ENCODE measurements at places on chromosomes 16 and 17.

DNA sequence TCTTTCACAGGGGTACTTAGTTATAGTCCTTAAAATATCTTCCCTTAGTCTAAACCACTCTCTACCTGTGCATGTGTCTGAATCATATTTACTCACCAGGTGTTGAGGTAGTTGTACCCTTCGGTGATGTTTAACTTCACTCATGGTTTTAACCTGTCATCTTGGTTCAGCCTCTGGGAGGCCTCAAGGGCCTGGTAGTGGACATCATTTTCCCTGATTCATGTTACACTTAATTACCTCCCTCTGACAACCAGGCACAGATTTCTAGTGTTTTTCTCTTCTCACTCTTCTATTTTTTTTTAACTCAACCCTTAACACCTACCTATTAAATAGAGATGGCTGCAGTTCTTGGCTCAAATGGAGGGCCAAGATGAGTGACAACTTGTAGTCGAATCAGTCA is 505.4 kb downstream of the TMEM114 start:
- no peak for DNase-seq

DNA sequence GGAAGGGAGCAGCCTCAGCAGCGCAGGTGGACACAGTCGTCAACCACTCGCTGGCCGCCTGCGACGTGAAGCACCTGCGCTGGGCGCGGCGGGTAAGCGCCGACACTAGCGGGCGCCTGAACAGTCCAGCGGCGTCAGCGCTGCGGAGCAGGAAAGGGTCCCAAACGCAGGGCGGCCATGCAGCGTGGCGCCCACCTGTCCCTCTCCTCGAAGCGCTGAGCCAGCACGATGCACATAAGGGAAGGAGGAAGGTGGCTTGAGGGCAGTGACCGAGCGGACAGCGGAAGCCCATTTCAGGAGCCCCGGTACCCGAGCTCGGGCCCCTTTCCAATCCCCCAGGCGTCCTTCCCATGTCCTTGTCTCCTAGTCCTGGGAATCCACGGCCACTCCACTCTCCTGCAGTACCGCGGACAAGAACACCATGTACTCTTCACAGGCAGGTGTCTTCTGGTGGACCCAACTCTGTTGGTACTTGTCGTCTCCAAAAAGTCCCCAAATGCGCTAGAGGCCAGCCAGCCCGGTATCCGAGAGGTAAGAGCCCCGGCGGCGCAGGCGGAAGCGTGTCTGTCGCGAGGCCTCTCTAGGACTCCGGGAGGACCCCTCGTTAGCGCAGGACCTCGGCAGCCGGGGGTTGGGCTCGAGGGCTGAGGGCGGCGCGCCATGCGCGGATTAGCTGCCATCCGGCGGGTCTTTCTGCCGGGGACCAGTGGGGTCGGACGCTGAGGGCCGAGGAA is 14.4 kb downstream of the ZNF232 start:
- DNase-seq, result no peak

DNA sequence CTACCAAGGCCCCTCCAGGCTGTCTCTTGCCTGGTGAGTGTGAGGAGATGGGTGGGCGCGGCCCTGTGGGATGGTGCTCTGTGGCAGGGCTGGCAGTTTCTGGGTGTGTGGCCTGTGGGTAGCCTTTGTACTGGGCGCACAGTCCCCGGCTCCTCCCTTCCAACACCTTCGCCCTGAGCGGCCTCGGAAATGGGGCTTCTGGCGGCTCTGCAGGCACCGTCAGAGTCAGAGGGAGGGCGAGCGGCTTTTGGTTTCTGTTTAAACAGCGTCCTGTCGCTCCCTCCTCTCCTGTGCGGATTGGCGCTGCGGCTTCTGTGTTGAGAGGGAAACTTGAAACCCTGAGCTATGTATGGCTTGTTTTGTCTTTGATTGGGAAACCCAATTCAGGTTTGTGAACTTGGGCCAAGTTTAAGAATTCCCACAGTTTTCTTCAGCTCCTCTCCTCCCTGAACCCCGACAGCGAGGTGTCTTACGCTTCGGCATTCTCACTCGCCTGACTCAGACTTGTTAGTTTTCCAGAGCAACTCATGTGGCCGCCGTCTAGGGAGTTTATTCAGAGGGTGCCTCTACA is 8.3 kb upstream of the ZNF750 start:
- DNase-seq, result peak; percentile 21

DNA sequence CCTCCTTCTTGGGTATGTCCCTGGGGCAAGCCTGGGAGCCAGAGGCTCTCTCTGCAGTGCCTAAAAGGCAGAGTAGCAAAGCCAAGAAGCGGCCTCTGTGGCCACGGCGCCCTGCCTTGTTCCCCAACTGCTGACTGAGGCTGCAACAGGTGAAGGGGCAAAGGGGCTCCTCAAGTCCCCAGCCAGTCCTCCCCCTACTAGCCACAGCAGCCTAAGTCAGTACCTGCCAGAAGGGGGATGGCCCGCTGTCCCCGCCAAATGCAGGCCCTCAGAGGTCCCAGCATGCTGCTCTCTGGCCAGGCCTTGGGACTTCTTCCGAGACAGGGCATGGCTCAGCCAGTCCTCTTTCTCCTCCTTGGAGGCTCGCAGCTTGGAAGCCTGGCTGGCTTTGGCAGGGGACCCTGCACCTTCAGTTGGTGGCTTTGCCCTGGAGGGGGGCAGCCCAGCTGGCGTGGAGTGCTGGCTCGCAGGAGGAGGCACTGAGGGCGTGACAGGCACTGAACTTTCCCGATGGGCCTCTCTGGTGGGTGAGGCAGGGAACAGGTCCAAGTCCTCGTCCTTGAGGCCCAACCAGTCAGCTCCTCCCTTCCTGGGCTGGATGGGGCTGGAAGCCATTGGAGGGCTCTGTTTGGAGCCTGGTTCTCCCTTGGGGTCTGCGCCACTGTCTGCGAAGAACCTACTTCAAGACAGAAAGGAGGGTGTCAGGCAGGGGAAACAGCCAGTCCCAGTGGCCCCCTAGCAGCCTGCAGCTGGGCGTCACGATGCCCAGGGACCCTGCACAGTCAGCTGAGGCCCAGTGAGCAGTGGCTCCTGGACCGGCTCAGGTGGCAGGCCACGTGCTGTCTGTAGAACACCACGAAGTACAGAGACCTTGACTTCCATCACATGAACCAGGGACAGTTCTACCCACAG is 17.6 kb downstream of the FBF1 start:
- DNase-seq, result no peak

DNA sequence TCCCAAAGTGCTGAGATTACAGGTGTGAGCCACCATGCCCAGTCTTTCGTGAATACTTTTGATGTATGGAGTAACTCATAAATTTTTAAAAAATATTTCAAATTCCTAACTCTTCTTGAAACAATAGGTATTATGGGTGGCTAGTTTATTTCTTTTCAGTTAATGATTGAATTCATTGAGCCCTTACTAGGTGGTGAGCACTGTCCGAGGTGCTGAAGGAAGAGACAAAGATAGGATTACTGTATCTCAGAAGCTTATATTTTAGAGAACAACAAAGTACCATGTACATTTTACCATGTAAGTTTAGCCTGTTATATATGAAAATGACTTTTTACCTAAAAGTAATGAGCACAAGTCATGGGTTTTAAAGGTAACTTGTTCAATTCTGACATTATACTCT is 418.3 kb downstream of the NPIPA7 start:
- no peak for DNase-seq

DNA sequence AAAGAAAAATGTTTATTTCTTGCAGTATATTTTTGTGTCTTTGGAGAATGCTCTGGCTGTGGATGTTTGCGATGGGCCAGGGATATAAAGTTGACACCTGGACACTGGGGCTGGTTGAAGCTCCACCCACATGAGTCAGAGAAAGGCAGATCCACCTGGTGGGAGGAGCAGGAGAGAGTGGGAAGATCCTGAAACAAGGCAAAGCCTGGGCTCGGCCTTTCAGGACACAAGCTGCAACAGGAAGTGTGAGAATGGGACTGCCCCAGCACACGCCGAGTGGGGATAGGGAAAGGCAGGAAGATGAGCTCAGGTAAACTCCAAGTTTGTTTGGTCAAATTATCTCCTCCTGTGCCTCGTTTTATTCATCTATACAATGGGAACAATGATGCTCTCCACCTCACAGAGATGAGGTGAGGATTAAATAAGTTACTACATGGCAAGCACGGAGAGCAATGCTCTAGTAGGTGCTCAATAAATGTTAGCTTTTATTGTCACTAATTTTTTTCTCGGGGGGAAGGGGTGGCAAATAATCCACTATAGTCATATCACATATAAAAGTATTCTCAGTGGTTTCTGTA is 21.4 kb upstream of the PITPNM3 start:
- DNase-seq, result no peak

DNA sequence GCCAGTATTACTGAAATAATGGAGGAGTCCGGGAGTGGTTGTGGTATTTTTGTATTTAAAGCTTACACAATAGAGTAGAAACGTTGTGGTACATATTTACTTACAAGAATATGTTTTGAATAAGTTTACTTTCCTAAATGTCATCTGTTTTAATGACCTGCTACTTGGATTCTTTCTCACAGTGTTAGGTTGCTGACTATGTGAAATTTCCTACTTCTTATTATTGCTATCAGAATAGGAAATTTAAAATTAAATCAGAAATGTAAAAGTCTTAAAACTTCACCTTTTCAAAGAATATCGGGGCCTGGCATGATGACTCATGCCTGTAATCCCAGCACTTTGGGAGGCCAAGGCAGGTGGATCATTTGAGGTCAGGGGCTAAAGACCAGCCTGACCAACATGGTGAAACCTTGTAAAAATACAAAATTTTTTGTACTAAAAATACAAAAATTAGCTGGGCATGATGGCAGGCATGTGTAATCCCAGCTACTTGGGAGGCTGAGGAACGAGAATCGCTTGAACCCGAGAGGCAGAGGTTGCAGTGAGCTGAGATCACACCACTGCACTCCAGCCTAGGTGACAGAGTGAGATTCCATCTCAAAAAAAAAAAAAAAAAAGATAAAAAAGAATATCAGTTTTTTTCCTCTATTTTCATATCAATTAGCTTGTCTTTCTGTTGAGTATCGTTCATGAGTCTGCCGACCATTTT is 77.8 kb downstream of the VMP1 start:
- DNase-seq, result no peak

DNA sequence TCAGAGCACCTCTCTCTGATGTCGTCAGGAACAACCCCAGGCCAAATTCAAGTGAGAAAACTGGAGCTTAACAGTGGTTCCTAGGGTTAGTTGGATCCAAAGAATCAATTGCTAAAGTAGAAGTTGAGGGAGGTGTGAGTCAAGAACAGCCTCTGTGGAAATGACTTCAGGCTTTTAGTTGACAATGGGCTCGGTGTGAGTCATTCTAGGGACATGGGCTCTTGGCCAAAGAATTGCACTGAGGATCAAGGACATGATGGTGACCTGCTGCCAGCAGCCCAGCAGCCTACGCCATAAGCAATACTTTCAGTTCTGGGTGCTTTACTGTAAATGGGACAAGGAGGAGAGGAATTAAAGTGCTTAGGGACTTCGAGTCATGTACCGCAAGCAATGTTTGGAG is 32.1 kb upstream of the SMURF2 start:
- no peak for DNase-seq

DNA sequence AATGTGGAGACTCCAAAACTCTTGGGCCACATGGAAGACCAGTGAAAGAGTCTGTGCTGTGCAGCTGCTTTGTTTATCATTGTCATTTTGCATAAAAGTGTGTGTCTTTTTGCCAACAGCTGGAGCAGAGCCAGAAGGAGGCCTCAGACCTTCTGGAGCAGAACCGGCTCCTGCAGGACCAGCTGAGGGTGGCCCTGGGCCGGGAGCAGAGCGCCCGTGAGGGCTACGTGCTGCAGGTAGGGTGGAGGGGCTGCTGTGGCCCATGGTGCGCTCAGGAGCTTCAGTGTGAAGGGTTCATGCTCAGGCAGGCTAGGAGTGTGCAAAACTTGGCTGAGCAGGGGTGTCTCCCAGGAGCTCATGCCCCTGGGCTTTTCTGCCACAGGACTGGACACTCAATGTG is 45.0 kb downstream of the PLD6 start:
- DNase-seq, result no peak

GRCh38 chr16:66088681-66089080 is 277.8 kb upstream of the CDH5 start:
- DNase-seq, result no peak

DNA sequence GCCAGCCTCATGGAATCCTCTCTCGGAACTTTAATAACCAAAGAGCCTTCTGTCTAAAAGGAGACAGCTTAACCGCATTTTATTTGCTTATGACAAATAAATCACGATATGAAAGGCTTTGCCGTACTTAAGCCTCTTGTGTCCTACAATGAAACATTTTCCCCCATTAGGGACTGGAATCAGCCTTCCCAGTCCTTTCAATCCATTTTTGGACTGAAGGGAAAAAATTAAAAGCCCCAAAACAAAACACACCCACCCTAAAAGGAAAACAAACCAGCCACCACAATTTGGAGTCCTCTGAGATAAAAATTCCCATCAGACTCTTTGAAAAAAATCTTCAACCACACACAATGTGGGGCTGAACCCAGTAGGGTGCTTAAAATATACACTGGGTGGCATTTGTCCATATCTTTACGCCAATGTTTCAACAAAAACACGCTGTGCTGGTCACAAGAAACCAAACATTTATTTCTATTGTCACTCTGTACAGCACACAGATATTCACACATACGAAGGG is 3.0 kb downstream of the HOXB4 start:
- no peak for DNase-seq

Measured in activated T-helper 9 cell treated with anti-CD3 and anti-CD28 coated beads, Interleukin-2, amount 50 U/mL, for 16 hours (primary cell).